Progenitor cell of endocrine pancreas (in vitro differentiated cells): ENCODE measurements at places on chromosomes 5 and 9. TPM values are rescaled to one million over a fixed set of nuclear protein-coding genes. Genes with fewer than 3 reads are reported as not detected.

- H3K27ac ChIP-seq = no peak overlapping the region
- H3K27me3 ChIP-seq = no peaks in the 10 kb centered on the region
- DNase-seq = no peak
- no peaks in the 10 kb centered on the region for H3K36me3 ChIP-seq
These were observed 25.2 kb downstream of the CCL28 start for GRCh38 chr5:43386960-43387362.

DNA sequence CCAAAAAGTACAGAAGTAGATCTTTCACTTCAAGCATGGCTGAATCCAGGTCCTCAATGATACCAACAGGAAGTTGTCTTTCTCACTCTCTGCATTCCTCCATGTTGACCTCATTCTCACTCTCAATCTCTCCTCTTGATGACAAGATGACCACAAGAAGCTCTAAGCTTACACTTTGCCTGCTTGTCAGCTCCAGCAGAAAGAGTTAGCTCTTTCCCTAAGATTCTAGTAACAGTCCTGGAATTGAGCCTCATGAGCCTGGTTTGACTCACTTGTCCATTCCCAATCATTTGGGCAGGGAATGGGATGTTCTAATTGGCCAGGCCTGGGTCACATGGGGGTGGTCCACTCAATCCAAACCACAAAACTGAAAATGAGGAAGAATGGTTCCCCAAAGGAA lies 3.3 kb upstream of the CLTA start:
- no peak overlapping the region for H3K4me3 ChIP-seq
- peaks cover 11% of the 10 kb centered on the region for H3K27me3 ChIP-seq
- DNase-seq = no peak
- H3K36me3 ChIP-seq = no peaks in the 10 kb centered on the region
- no peak overlapping the region for H3K27ac ChIP-seq

DNA sequence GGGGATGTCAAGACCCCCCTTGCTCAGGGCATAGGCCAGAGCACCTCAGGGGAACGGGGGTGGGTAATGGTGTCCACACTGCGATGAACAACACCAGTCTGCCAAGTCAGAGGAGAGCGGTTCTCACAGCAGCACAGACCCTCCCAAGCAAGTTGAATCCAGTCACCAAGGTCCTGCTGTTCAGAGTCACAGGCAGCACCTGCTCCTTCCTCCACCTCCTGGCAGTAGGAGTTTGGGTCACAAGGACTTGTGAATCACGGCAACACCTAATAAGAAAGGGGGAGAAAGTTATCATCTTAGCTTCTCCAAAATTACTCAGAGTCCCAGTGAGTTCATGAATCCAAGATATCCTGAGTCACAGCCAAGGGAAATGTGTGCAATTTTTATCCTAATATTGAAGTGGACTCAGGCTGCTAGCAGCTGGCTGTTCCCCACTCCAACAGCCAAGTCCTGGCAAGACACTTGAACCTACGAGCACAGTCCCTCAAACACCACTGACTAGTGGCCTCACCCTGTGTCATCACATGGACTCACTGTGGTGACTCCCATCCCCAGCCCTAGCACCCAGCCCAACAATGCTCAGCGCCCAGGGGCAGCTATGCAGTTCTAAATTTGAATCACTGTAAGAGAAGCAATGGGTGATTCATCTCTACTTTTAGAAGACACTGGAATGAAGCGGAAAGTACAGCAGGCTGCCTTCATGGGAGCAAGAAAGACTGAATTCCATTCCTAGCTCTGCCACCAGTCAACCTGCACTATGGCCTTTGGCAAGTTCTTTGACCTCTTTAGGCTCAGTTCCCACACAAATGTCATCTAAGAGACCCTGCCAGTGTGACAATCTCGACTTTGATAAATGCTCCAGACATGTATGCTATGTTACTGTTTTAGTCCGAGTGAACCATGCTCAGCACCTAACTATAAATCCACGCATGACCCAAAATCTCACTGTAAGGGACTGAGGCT lies 113.7 kb downstream of the KLHL3 start:
- DNase-seq = no peak
- no peaks in the 10 kb centered on the region for H3K27me3 ChIP-seq
- H3K4me3 ChIP-seq = no peak overlapping the region
- H3K27ac ChIP-seq = no peak overlapping the region
- no peaks in the 10 kb centered on the region for H3K4me1 ChIP-seq

Gene PNPLA7
- total RNA-seq = 7.9 and 8.8 TPM in 2 replicates

Gene DEPDC1B
- total RNA-seq = 37.0 and 38.5 TPM in 2 replicates
